ENCODE measurements at places on chromosomes 3 and 15. TPM values are rescaled to one million over a fixed set of nuclear protein-coding genes. Genes with fewer than 3 reads are reported as not detected.
A peak's percentile ranks its signal among the peaks of the same experiment; 100 is the strongest.

CYP19A1 gene
- 38.1 TPM for total RNA-seq

RASGRP1 gene
- total RNA-seq = 2.4 TPM

DNA sequence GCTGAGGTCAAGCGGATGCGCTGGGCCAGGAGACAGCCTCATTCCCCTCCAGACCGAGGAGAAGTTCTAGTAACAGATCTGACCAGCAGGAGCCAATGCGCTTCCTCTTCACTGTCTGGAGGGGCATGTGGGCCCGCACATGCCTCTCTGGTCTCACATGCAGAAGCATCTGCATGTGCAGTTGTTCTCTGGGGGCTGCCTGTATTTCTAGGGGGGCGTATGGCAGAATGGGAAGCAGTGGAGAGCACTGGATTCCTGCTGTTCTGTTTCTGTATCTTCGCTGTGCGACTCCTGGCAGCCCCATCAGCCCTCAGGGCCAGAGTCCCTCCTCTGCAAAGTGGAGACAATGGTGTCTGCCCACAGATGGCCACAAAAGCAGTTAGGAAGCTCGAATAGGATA, 170.4 kb upstream of the IQSEC1 start:
- DNase-seq = no peak
- H3K4me3 ChIP-seq = no peak overlapping the region
- no peak overlapping the region for H3K27ac ChIP-seq
- H3K4me1 ChIP-seq = no peaks in the 10 kb centered on the region
- H3K27me3 ChIP-seq = no peaks in the 10 kb centered on the region

- no peak for DNase-seq
- no peaks in the 10 kb centered on the region for H3K36me3 ChIP-seq
- H3K27ac ChIP-seq = no peak overlapping the region
- H3K27me3 ChIP-seq = no peaks in the 10 kb centered on the region
- peaks cover 26% of the 10 kb centered on the region for H3K4me1 ChIP-seq
- H3K4me3 ChIP-seq = no peak overlapping the region
These were observed 49.0 kb downstream of the CLDN11 start for GRCh38 chr3:170467571-170468147.

- DNase-seq = peak; percentile 79
- no peaks in the 10 kb centered on the region for H3K36me3 ChIP-seq
- H3K4me3 ChIP-seq = no peak overlapping the region
- H3K27ac ChIP-seq = peak overlapping the region; percentile 94
These were observed 102.5 kb upstream of the TJP1 start for GRCh38 chr15:29924750-29925149.

- H3K4me1 ChIP-seq = no peaks in the 10 kb centered on the region
- H3K27ac ChIP-seq = no peak overlapping the region
- no peak for DNase-seq
- H3K27me3 ChIP-seq = no peaks in the 10 kb centered on the region
- no peak overlapping the region for H3K4me3 ChIP-seq
- no peaks in the 10 kb centered on the region for H3K36me3 ChIP-seq
These were observed 325.9 kb upstream of the CTDSPL start for GRCh38 chr3:37535526-37536432.

Measured in hepatocyte (in vitro differentiated cells).